ENCODE measurements at places on chromosomes 12 and 14.

GRCh38 chr12:6461401-6462233 lies 8.9 kb downstream of the VAMP1 start:
- DNase-seq: no peak

- peak; percentile 16 for DNase-seq
Measured at GRCh38 chr12:15256761-15257160, 35.5 kb upstream of the RERG start.

- DNase-seq: no peak
Measured at GRCh38 chr14:24361326-24361725, 6.7 kb upstream of the NFATC4 start.

DNA sequence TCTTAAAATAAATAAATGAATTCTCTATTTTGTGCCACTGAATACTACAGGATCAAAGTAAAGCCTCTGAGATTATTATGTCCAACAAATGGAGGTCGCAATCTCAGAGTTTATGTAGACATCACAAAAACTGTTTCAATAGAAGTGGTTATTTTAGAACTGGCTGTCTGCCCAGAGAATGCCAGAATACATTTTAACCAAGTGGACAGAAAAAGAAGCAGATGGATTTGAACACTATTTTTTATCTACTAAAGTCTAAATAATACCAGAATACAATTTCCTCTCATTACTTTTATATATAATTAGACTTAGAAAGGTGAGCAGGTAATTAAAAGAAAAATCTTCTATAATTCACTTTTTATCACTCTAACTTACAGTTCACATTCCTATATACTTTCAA lies 118.3 kb downstream of the MED13L start:
- no peak for DNase-seq

- DNase-seq: no peak
Measured at GRCh38 chr12:92509156-92509738, 193.5 kb upstream of the PLEKHG7 start.

GRCh38 chr12:50185970-50186663 lies 18.9 kb upstream of the CERS5 start:
- no peak for DNase-seq

DNA sequence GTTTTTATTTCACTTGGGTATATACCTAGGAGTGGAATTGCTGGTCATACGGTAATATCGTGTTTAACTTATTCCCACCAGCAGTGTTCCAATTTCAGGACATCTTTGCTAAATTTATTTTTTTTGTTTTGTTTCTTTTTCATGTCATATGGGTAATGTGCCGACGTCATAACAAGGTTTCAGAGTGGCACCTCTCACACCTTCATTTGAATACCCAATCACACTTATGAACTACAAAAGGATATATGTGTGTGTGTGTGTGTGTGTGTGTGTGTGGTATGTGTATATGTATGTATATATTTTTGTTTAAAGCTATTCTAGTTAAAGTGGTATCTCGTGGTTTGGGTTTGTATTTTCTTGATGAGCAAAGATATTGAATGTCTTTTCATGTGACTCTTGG lies 12.1 kb downstream of the TRAF3 start:
- no peak for DNase-seq

- no peak for DNase-seq
Measured at GRCh38 chr12:100170313-100170858, 27.7 kb upstream of the BLTP3B start.

- DNase-seq: no peak
Measured at GRCh38 chr14:86799244-86799647, 1193.7 kb downstream of the GALC start.

- no peak for DNase-seq
Measured at GRCh38 chr12:104482748-104483147, 26.0 kb downstream of the CHST11 start.

DNA sequence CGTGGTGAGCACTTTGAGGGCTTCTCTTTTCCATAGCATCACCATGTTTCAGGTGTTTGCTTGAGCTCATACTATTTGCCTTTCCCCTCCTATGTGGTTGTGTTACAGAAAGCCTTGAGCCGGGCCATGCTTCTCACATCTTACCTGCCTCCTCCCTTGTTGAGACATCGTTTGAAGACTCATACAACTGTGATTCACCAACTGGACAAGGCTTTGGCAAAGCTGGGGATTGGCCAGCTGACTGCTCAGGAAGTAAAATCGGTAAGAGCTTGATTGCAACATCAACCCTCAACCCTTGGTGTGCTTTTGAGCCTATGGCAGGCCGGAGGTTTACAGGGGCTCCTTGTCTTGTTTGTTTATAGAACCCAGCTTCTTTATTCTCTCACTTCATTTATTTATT lies 8.1 kb downstream of the LETMD1 start:
- no peak for DNase-seq

GRCh38 chr12:47773062-47773857 lies at the start of gene SLC48A1:
SLC48A1 (plus strand) TSS chr12:47773238; CDS start chr12:47773305, 67 bp downstream.
- peak; percentile 26 for DNase-seq

- no peak for DNase-seq
Measured at GRCh38 chr12:103654816-103655215, 67.7 kb downstream of the STAB2 start.

DNA sequence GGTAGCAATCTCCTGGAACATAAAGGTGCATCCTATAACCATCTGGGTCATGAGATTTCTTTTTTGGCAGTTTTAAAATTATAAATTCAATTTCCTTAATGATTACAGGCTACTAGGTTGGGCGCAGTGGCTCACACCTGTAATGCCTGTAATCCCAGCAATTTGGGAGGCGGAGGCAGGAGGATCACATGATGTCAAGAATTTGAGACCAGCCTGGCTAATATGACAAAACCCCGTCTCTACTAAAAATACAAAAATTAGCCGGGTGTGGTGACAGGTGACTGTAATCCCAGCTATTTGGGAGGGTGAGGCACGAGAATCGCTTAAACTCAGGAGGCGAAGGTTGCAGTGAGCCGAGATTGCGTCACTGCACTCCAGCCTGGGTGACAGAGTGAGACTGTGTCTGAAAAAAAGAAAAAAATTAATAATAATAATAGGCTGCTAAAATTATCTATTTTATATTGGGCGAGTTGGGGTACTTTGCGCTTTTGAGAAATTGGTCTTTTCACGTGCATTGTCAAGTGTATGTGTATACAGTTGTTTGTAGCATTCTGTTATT lies 17.2 kb upstream of the ARF6 start:
- no peak for DNase-seq

GRCh38 chr12:61993734-61994345 lies 266.4 kb upstream of the USP15 start:
- peak; percentile 67 for DNase-seq

DNA sequence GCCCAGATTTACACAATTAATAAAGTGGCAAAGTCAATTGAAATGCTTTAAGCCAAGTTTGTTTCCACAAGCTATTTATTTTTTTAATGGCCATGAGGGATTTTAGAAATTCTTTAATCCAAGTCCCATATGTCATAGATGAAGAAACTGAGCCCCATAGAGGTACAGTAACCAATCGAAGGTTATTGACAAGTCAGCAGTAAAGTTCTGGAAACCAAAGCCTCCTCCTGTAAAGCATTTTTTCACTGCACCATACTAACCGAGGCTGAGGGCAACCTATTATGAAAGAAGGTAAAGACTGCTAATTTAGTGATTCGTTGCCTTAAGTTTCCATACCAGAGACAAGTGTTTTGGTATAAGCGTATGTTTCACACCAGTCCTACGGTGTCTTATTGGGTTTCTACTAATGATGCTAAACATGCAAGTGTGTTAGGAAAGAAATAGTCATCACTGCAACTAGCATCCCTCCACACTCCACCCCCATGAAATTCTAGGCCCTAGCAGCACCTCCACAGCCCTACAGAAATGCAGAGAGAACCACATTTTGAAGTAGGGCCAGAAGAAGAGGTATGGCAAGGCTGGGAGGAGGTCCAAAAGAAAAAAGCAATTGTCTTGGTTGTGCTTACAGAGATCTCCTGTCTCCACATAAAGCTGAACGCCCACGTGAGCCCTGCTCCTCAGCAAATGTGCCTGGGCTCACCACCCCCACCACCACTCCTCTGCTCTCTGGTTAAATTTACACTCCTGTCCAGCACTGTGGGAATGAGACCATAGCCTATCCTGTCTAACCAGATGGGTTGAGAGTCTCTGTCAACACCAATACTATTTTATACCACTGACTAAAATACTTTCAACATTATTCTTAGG lies 271.1 kb upstream of the G2E3 start:
- DNase-seq: no peak

GRCh38 chr12:2653461-2653965 lies 141.3 kb upstream of the FKBP4 start:
- DNase-seq: no peak

DNA sequence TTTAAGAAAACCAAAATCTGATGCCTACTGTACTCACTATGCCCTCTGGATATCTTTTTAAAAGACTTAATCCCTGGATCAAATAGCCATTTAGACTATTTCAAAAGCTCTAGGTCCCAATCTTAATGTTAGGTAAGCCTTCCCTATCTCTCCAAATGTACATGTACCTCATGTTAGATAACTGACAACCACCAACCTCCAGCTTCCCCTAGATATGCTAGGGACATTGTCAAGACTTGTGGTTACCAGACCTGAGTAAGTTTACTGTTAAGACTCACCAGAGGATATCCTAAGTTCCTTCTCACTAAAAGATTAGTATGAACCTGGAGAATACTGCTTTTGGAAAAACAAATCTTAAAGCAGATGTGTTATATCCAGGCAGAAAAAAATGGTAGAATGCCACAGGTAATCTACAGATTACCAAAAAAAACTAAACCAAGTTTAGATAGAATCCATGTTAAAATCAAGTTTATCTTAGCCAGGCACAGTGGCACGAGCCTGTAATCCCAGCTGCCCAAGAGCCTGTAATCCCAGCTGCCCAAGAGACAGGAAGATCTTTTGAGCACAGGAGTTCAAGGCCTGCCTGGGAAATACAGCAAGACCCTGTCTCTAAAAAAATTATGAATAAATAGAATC lies 9.7 kb downstream of the NAP1L1 start:
- DNase-seq: no peak

DNA sequence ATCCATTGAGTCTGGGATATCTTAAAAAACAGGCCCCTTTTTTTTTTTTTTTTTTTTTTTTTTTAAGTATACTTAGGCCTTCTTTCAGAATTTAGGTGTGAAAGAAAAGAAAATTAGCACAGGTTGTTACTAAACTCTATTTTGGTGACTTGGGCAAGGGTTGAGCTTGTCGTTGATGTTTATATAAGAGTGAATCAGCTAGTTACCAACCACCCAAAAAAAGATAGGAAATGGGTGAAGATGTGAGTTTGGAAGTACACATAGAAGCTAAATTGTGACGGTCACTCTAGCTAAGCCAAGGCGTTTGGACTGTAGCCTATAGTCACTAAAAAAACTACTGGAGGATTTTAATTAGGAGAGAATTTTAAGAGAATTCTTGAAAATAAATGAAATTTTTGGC lies 1247.2 kb downstream of the AACS start:
- no peak for DNase-seq

- peak; percentile 57 for DNase-seq
Measured at GRCh38 chr12:57549909-57550640, at the start of gene KIF5A. KIF5A (plus strand) TSS chr12:57550044; CDS start chr12:57550272, 228 bp downstream.

DNA sequence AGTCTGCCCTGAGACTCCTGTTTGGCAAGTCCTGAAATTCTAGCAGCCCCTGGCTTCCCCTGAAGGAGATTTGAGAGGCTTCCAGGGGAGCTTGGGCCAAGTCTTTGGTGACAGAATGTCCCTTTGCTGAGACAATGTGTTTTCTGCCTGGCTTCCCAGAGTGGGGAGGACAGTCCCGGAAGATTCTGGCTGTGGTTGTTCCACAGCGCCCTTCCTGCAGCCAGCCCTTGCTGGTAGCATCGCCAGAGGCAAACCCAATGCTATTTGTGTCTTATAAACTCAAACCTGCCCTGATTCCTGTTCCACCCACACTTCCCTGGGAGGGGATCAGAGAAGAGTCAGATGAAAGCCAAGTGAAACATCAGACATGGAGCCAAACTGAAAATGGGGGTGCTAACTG lies 56.4 kb upstream of the OAS1 start:
- no peak for DNase-seq

DNA sequence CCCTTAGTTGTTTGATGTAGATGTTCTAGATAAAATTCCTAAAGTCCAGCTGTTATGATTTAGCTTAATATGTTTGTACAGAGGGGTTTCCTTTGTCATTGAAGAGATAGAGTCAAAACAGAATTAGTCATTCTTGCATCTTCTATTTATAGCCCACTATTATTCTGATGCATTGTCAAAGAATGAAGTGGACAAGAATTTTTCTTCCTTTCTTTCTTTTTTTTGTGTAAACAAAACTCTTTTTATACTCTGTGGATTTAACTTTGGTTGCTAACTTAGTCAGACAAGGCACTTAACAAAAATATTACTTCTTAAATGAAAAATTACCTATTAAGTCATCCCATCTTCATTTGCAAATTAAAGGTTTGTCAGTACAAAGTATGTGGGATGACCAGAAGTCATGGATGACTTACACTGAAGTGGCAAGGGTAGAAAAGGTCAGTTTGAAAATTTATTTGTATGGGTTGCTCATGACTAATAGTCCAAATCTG lies 215.6 kb upstream of the DDHD1 start:
- no peak for DNase-seq

All from NCI-H748 treated with DMSO at 0.1 percent for 48 hours (cell line).